ENCODE measurements at places on chromosomes 3 and 15.

- no peak for DNase-seq
These were observed 394.0 kb downstream of the FOXP1 start for GRCh38 chr3:71189480-71189879.

DNA sequence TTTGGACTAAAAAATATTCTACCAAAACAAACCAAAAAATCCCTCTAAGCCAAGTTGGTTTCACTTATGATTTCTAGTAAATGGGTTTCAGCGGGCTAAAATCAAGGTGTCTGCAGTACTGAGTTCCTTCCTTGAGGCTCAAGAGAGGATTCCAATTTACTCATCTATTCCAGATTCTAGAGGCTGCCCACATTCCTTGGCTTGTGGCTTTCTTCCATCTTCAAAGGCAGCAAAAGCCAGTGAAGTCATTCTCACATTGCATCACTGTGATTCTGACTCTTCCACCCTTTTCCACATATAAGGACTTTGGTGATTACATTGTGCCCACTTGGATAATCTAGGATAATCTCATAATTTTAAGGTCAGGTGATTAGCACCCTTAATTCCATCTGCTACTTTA, 48.1 kb downstream of the DPPA2 start:
- DNase-seq, result no peak

GRCh38 chr15:56812221-56812620, 78.9 kb upstream of the ZNF280D start:
- DNase-seq, result no peak

DNA sequence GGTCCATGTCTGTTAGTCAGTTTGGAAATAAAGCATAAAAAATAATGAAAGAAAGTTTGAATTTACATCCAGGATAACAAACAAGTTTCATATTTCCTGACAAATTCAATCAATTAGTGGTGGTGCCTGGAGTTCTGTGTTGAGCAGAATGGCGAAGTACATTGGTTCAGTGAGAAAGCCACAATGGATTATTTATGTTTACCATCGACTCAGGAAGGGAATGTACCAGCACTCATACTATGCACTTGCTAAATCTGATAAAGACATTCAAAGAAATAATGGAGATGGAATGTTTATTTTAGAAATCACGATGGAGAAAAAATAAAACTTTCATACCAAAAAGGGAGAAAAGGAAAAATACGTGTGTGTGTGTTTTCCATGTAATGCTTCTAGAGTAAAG, 45.3 kb upstream of the MME start:
- DNase-seq, result no peak

- no peak for DNase-seq
These were observed 43.4 kb upstream of the FILIP1L start for GRCh38 chr3:100157685-100158084.

GRCh38 chr3:115576325-115576875, 46.9 kb upstream of the GAP43 start:
- no peak for DNase-seq

GRCh38 chr3:132342183-132342582, 25.0 kb downstream of the ACP3 start:
- no peak for DNase-seq

- DNase-seq, result no peak
These were observed 183.8 kb downstream of the ATG7 start for GRCh38 chr3:11455956-11456355.

DNA sequence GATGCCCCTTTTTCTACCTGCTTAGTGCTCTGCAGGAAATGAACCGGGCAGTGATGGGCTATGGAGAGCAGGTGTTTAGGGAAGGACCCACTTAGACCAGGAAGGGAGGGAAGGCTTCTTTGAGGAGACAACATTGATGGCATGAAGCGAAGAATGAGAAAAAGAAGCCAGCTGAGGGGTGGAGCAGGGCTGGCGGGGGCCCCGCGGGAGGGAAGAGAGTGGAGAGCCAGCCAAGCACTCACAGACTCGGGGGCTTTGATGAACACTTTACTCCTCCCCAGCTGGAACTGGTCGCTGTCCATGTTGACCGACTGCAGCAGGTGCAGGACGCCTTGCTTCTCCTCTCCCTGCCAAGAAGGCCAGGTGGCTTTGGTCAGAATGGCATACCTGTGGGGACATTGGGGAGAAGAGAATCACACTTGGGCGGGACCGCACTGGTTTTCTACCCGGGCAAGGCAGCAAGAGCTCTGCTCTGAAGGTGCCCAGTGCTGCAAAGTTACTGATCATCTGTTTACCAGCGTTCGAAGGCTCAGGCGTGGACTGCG, 28.4 kb upstream of the LDHAL6B start:
- DNase-seq, result no peak

GRCh38 chr15:101018016-101018415, 98.9 kb downstream of the LRRK1 start:
- DNase-seq, result no peak

DNA sequence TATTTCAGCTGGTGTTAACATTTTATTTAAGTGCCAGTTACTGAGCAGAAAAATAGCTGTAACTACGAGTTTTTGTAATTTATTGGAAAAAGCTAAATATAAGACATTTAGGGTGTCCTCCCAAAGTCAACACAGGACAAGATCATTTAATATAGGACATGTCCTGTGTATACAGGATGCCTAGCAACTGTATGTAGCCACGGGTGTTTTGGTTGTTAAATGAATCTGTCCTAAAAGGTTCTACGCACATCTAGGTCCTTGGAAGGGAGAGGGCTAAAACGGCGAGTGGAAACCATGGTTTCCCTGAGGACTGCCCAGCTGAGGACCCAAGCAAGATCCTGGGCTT, 565 bp upstream of the ZNF621 start:
- DNase-seq, result no peak

- DNase-seq, result no peak
These were observed 105.6 kb downstream of the MYLK start for GRCh38 chr3:123778525-123778924.

DNA sequence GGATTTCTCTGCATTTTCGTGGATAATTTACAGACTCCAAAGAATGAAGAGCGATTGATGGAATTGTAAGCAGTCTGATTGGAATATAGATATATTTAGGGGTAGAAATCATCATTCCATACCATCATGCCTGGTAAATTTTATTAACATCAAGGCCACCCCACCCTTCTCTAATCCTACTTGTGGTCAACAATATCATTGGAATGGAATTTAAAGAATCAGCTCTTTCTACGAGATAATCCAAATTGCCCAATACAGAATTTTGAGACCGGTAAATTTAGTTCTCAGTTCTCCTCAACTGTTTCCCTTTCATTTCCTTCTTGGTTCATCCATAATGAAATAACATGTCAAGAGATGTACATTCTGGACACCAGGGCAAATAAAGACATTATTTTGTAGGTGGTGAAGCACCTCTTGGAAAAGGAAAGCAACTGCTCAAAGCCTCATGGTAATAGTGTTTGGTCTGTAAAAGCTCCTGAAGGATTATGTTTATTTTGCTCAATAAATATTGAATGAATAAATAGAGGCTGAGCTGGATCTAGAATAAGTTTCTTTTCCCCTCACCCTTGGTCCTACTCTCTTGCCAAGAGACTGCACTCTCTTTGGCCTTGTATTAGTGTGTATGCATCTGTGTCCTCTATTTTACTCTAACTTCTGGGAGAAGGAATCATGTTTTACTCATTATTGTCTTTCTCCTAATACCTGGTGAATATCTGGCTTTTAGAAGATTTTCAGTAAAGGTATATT, 133.7 kb upstream of the BCL6 start:
- DNase-seq, result no peak

GRCh38 chr15:56491110-56491722, 26.3 kb upstream of the MNS1 start:
- DNase-seq, result peak; percentile 58

DNA sequence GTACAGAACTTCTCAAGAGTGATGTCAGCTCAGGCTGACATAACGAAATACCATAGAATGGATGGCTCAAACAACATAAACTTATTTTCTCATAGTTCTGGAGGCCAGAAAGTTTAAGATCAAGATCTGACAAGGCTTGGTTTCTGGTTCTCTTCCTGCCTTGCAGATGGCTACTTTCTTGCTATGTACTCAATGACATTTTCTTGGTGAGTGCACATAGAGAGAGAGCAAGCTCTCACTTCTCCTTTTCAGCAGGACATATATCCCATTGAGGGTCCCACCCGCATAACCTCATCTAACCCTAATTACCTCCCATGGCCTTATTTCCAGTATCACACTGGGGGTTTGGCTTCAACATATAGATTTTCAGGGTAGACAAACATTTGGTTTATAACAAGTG, 1072.1 kb downstream of the PLOD2 start:
- DNase-seq, result no peak

- no peak for DNase-seq
These were observed 29.5 kb downstream of the FAM43A start for GRCh38 chr3:194715022-194715800.

Measured in H7 (cell line).